IMR-90 (cell line): ENCODE measurements at places on chromosomes 1 and 21. TPM values are rescaled to one million over a fixed set of nuclear protein-coding genes. Genes with fewer than 3 reads are reported as not detected.

GRCh38 chr1:241462391-241462790 lies 57.2 kb downstream of the FH start:
- no peak for DNase-seq

DNA sequence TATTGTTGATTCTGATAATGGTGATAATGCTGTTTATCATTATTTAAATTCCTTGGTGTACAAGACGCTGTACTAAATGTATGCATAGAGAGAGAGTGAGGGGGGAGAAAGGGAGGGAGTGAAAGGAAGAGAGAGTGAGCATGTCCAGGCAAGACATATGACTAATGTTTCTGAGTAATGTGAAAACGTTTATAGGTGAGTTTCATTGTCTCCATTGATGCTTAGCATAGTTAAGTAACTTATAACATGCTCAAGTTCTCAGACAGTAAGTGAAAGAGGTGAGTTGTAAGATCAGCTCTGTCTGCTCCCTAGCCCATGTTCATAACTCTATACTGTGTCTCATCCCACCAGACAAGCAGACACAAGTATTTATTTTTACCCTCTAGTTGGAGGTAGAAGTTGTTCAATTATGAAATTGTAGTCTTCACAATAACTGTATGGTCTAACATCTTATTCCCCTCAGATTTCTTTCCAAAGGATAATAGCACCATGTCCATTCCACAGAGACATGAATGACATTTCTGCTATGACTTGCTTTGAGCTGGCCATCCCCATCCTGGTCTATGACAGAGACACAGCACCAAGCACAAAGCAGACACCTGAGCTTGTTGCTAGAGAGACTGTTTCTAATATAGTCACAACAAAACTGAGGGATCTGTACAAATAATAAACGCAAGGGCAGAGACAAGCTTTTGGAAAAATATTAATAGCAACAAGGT lies 285.1 kb downstream of the CACNA1E start:
- DNase-seq, result no peak

The MFAP2 gene
- total RNA-seq, result 2.5 and 3.9 TPM in 2 replicates

The LZIC gene
- total RNA-seq, result 19.0 and 37.2 TPM in 2 replicates
